CD4-positive, alpha-beta T cell (primary cell): ENCODE measurements at places on chromosomes 1 and 21.

DNA sequence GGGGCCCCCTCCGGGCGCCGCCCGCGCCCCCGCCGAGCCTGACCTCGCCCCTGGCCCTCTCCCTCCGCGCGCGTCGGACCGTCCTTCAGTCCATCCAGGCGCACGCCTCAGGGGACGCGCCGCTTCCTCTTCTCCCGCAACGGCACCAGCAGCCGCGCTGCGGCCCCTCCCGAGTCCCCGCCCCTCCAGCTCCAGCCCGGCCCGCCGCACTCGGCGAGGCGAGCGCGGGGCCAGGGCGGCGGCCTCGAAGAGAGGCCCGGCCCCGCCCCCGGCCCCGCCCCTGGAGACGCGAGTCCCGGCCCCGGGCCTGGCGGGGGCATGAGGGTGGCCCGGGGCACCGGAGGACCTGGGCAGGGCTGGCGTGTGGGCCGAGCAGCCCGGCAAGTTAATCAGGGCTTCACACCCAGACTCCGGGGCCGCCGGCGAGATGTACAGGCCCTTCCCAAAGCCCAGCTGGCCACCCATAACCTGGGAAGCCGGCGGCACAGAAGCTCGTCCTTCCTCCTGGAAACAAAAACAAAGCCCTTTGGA is at the start of gene IGSF3:
Gene IGSF3 (minus strand): TSS at position 159 of the 531 bp plus-strand sequence. CDS start 1,407 bp downstream, outside the sequence.
- DNase-seq = no peak

GRCh38 chr1:12596007-12596821 is 21.8 kb downstream of the DHRS3 start:
- DNase-seq = no peak

- DNase-seq = no peak
Observed at GRCh38 chr1:21317035-21317689, 26.9 kb upstream of the ECE1 start.

GRCh38 chr1:117112047-117112717 is 9.4 kb downstream of the TRIM45 start:
- DNase-seq = no peak

DNA sequence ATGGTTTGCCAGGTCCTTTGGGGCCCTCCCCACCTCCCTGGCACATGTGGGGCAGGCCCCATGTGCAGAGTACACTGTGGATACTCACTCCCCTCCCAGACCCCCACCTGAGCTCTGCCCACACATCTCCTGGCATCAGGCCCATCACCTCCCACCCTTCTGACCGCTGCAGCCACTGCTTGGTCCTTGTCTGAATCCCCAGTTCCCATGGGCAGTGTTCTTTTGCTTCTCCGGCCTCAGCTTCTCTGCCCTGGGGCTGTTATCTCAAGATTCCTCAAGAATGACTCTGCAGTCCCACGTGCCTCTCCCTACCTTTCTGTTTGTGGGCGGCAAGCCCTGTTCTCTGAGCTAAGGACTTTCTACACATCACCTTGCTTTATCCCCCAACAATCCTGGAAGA is 187.7 kb upstream of the EDN2 start:
- no peak for DNase-seq

GRCh38 chr1:183913567-183913993 is 108.7 kb downstream of the RGL1 start:
- no peak for DNase-seq

DNA sequence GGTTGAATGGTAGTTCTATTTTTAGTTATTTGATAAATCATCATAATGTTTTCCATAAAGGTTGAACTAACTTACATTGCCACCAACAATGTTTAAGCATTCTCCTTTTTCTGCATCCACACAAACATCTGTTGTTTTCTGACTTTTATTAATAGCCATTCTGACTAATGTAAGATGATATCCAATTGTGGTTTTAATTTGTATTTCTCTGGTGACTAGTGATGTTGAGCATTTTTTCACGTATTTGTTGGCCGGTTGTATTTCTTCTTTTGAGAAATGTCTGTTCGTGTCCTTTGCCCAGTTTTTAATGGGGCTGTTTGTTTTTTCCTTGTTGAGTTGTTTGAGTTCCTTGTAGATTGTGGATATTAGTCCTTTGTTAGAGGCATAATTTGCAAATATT is 24.6 kb upstream of the SLC35F3 start:
- no peak for DNase-seq

DNA sequence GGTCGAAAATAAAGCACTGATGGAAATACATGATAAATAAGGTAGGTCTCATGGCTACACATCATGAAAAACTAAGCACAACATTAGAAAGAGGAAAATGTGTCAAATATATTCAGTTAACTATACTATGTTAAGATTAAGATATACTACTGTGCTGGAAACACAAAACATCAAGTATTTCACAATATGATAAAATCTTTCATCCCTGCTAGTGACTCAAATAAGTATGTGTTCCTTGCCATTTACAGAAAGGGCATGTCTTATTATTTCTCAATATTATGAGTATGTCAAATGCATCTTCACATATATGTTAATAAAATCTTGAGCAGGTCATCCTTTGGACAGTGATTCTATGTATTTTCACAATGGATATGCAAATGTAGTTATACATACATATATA is 1260.1 kb upstream of the ADGRL2 start:
- DNase-seq = no peak

GRCh38 chr1:173082913-173083312 is 32.2 kb upstream of the TNFSF18 start:
- no peak for DNase-seq

- DNase-seq = no peak
Observed at GRCh38 chr1:87219626-87220025, 109.1 kb upstream of the LMO4 start.

DNA sequence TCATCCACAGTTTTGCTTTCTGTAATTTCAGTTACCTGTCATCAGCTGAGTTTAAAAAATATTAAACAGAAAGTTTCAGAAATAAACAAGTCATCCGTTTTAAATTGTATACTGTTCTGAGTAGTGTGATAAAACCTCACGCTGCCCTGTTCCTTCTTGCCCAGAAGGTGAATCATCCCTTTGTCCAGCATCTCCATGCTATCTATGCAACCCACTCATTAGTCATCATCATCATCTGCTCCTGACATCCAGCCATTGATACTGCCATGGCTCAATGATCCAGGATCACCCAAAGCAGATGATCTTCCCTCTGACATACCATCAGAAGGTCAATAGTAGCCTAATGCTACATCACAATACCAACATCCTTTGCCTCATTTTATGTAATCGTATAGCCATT is 198.3 kb downstream of the SLC44A5 start:
- no peak for DNase-seq

- no peak for DNase-seq
Observed at GRCh38 chr1:201898240-201898894, 9.7 kb downstream of the SHISA4 start.

DNA sequence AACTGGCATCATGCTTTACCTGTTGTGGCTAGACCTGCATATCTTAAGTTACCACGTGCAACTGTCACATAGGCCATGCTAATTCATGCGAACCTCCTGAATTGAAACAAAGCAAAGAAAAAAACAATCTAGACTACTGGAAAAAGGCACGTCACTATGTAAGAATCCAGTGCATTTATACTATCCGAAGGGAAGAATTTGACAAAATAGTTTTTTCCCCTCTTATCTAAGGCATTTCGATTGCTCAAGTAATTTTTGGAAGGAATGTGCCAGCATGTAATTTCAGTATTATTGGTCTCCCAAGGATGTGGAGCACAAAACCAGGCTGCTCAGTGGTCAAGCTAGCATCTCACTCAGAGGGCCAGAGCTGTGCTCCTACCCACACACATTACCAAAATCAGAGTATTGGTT is 31.5 kb upstream of the C1orf198 start:
- no peak for DNase-seq

DNA sequence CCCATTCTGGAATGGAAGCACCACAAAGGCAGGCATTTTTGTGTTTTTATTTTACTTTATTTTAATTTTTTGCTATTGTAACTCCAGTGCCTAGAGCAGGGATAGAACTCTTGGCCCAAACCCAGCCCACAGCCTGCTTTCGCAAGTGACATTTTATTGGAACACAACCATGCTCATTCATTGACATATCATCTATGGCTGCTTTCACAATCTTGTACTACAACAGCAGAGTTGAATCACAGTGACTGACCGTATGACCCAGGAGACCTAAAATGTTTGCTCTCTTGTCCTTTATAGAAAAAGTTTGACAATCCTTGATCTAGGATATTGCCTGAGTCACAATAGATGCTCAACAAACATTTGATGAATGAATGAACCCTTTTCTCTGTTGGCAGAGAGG is 83.9 kb upstream of the ATP1A1 start:
- DNase-seq = no peak

- DNase-seq = no peak
Observed at GRCh38 chr1:63624911-63625310, 31.7 kb downstream of the PGM1 start.

- DNase-seq = no peak
Observed at GRCh38 chr1:188089461-188089860, 1260.7 kb downstream of the PLA2G4A start.

DNA sequence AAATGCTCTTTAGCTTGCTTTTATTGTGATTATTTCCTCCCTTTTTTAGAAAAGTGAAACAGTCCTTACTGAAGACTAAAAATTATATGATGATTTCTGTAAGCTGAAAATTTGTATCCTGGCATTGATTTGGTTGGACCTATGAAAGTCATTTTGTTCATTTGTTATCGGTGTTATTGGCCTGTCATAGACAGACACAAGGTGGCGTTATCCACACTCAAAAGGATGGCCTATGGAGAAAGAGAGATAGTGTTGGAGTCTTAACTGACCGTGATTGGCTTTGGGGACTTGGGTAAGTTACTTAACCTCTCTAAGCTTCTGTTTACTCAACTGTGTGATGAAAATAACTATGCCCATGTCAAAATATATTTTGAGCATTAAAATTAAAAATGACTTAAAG is 203.6 kb upstream of the CHODL start:
- peak; percentile 20 for DNase-seq

DNA sequence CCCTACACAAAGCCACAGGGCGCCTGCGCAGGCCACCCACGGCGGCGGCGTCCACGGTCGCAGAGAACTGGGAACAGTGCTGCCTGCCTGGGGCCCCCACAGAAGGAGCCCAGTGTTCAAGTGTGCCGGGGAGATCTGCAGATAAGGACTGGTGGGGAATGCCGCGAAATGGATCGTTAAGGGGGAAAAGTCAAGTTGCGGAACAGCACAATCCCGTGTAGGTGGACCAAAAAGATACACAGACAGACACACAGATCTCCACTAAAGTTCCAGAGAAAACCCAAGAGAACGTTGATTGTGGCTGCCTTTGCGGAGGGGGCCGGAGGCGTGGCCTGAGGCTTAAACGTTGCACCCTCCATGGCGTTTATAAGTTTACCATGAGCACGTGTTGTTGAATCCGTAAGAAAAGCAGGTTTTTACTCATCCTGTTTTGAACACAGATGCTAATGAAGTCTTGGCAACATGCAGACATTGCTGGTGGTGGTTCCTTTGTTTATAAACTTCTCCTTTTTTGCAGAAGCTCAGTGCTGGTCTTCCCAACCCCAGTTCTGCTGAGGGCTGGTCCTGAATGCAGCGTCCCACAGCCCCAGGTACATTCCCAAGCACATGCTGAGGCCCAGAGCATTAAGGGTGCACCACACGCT is 4.1 kb downstream of the SPATC1L start:
- no peak for DNase-seq

- no peak for DNase-seq
Observed at GRCh38 chr1:29202053-29202452, 20.4 kb upstream of the SRSF4 start.

DNA sequence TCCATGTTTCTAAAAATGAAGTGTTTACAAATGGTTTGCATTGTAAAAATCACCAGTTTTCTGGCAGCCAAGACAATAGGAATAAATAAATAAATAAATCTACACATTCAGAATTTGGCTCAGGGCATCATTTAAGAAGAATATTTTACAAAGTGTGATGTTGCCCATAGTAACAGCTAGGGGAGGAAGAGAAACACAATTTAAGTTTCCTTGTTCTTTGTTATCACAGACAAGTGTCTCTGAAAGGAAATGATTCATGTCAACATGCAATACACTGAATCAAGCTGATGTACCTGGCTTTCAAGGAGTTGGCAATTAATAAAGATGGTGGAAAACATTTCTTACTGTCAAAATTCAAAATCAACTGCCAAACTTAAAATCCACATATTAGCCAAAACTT is 74.7 kb downstream of the LHX8 start:
- no peak for DNase-seq

DNA sequence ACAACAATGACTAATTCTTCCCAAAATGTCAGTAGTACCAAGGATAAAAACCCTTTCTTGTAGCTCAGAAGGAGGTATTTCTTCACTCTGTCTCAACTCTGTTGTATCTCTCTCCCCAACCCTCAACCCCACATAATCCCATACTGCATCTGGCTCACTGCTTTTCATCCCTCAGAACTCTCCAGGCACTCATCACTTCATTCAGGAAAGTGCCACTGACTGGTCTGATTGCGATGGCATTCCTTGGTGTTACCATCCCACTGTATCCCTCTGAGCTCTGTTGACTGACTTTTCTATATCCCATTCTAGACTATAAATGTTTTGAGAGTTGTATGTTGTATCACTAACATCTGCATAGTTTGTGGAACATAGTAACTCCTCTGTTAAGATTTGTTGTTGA is 483.5 kb upstream of the ADGRL2 start:
- DNase-seq = no peak

GRCh38 chr1:222867316-222867715 is 52.5 kb downstream of the DISP1 start:
- no peak for DNase-seq
